ENCODE measurements at places on chromosomes 6 and 20.

GRCh38 chr6:157232161-157232895, 91.0 kb downstream of the TMEM242 start:
- no peak for DNase-seq

DNA sequence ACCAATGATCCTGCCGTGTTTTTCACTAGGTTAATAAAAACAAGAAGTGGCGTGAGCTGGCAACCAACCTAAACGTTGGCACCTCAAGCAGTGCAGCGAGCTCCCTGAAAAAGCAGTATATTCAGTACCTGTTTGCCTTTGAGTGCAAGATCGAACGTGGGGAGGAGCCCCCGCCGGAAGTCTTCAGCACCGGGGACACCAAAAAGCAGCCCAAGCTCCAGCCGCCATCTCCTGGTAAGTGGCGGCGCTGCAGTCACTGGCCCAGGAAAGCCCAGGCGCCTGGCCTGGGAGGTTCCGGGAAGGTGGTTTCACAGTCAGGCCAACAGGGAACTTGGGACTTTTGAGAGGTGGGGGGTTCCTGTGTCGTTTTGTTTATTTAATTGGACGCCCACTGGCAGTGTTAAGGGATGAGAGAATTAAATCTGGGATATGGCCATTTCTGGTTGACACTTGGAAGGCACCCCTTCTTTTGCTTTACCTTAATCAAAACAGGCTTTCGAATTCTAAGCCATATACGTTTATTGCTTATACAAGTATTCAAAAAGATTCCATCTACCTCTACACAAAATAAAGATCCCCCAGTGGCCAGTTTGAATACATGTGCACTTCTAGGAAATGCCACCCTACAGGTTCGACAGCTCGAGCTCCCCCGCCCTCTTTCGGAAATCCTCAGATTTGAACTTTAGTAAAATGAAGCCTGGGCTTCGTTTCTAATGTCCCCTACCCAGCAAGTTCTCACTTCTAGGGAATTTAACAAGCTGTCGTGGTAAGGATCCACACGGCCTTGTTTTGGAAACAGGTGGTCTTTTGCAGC, 138.9 kb downstream of the TMEM242 start:
- DNase-seq: peak; percentile 48

DNA sequence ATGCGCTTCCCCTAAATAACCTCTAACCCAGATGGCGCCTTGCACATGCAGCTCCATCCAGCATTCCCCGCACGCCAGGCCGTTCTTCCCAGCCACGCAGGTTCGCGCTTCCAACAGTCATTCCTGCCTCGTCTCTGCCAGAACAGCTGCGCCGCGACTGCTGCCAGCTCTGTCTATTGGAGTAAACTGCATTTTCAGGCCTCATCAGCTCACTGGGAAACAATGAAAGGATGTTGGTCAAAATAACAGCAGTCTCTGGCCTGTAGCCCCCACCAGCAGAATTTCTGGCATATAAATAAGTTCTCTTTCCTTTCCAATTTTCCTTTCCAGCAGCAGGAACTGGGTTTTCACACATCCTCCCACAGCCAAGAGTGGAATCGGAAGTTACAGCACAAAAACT, 14.6 kb downstream of the NRSN1 start:
- no peak for DNase-seq

DNA sequence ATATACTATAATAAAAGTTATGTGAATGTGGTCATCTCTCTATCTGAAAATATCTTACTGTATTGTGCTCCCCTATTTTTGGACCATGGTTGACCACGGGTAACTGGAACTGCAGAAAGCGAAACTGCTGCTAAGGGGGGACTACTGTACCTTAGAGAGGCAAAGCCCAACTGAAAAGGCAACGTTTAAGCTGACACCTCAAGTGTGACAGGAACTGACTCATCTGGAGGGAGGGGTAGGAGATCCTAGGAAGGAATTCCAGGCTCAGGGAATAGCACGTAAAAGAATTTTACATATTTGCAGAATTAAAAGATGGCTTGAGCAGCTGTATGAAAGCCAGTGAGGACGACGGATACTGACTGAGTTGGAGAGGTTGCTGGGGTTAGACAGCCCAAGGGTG, 34.8 kb downstream of the ELOVL2 start:
- no peak for DNase-seq

GRCh38 chr20:37711001-37711400, 17.2 kb downstream of the CTNNBL1 start:
- no peak for DNase-seq

DNA sequence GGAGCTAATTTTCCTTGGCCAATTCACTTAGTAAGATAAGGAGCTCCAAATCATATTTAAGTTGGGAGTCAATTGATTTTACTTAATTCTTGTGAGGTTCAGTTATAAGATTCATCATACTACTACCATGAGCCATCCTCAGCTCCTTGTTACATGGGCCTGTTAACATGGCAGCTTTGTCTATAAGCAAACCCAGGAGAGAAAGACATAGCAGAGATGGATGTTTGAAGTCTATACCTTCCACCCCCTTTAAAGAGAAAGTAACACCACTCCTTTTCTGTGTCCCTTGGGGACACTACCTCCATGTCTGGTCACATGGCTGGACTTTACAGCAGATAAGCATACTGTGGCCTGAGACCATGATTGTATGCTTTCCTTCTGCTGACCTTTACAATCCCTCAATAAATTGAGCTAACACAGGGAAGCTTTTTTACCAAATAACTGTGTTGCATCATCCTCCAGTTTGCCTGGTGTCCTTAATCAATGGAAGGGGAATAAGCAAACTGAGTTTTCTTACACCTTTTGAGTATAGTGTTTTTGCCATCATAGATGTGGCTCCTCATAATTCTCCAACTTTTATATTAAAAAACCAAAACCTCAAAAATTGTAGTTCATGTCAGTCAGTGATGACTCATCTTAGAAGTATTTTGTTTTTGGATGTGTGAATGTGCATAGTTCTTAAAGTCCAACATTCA, 9.8 kb upstream of the ZNFX1 start:
- DNase-seq: no peak
